ENCODE measurements at places on chromosomes 6 and 20.

DNA sequence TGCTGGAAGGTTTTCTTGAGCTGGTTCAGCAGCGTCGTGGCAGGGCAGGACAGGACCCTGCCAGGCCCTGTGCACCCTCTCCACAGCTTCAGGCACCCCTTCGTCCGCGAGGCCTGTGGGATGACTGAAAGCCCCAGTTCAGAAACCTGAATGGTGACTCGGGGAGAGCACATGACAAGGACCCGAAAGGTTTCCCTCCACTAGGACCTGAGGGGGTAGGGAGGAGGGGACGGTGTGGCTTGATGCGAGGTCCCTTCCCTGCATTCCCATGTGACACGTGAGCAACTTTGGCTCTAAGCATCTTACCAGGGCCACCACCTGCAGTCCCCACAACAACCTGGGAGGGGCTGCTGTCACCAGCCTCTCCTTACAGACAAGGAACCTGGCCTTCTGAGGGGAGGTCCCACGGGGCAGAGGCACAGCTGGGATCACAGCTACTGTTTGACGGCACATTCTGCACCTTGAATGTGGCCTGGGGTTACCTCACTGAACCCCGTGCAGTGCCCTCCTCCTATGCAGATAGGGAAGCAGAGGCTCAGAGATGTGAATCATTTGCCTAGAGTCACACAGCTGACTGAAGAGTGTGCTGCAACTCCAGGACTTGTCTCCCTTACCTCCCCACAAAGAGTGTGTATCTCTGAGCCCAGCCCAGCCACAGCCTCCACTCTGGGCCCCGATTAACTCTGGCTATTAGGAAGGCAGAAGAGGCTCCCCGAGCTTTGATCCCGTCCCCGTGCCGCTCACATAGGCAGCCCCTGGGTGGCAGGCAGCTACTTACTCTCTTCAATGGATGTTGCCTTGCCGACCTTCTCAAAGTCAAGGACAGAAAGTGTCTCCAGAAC is 84.6 kb downstream of the PTPN1 start:
- peak; percentile 41 for DNase-seq

DNA sequence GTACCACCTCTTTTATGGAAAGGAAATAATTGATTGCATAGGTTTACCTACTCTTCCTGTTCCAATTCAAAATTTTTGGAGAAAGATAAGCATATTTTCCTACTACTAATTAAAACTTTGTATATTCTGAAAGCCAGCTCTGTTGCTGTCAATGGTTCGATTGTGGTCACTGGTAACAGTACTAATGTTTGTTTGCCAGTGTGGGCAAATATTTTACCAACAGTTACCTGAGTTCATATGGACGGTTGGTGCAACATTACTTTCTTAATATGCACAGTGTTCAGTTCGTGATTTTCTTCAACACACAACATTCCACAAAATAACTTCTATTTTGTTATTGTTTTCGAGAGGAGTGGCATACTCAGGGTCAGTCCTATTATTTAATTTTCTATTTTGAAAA is 17.1 kb upstream of the CTAGE9 start:
- DNase-seq = no peak

DNA sequence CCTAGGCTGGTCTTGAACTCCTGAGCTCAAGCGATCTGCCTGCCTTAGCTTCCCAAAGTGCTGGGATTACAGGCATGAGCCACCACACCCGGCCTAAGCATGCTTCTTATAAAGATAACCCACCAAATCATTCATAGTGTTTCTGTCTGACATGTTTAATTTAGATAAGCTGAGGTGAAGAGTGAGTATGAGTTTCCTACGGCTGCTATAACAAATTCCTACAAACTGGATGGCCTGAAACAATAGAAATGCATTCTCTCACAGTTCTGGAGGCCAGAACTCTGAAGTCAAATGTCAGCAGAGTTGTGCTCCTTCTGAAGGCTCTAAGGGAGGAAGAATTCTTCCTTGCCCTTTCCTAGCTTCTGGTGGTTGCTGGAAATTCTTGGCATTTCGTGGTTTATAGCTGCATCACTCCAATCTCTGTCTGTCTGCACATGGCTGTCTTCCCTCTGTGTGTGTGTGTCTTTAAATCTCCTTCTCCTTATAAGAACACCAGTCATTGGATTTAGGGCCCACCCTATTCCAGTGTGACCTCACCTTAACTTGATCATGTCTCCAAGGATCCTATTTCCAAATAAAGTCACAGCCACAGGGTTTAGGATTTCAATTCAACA is 29.9 kb downstream of the MAPK13 start:
- no peak for DNase-seq

DNA sequence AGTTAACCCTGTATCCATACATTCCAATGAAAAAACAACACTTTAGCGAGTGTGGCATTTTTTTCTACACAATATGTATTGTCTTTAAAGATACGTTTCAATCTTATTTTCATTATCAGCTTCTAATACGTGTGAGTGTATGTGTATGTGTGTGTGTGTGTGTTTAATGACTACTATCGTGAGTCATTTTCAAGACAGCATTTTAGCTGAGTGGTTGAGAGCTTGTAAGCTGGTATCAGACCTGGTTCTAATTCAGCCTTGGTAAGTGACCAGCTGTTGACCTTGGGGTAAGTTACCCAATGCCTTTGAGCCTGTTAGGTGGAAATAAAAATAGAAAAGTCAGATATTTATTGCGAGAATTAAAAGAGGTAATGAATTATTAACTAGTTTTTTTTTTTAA is 320.0 kb upstream of the NT5E start:
- DNase-seq = no peak

DNA sequence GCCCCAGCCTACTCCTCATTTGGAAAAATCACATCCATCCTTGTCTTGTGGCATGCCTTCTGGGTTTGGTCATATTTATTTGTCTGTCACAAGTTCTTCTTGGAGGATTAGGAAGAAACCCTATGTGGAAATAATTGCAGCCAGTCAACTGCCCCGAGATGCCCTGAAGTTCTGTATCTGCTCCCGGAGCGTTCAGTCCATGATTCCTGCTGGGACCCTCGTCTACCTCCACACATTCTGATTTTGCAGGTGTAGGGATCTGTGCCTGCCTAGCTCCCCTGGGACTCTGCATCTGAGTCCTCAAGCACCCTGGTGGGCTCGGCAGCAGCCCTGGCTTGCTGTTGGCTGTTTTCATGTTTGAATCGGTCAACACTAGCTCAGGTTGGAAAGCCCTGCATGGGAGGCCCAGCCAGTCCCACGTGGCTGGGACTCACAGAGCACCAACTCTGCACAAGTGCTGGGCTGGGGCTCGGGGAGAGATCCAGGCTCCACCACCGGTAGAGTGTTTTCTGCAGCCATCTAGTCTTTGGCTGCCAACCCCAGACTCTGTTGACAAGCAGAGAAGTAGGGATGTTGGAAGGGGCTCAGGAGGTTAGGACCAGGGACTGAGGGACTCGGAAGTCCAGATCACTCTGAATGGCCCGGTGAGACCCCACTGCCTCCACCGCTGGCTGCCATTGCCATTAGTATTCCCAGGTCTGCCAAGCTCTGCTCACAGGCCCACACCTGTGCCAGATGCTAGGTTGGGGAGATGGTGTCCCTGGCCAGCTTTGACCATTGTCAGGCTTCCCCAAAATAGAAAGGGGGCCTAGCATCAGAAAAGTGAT is 183.5 kb upstream of the CST7 start:
- no peak for DNase-seq

Measured in activated T-cell treated with anti-CD3 and anti-CD28 coated beads, Interleukin-2, amount 50 U/mL, for 48 hours (primary cell).